ENCODE measurements at places on chromosomes 13 and 19.
A peak's percentile ranks its signal among the peaks of the same experiment; 100 is the strongest.

DNA sequence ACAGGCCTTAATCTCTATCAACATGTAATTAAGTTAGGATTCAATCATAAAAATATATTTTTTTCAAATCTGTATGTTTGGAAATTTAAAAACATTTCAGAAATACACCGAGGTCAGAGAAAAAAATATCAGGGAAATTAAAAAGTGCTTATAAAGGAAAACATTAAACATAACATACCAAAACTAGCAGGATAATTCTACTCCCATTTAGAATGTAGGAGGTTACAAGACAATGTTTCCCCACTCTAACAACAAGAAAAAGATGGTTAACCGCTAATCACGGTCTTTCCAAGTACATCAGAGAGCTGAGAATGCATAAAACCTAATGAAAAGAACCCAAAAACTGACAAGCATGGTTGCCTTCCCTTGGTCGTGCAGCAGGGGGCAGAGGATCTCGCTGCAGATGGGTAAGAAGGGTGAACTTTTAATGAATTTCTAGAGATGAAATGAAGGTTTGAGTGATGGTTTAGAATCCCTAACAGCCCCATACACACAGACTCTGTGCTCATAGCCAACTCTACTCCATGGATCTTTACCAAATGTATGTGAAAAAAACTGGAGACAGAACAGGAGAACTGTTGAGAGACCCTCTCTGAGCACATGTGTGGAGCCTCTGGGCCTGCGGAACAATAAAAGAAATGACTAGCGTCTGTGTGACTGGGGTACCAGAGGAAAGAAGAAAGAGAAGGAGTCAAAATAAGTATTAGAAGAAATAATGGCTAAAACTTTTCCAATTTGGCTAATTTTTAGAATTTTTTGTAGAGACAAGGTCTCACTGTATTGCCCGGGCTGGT is 51.3 kb upstream of the LSM14A start:
- DNase-seq: peak; percentile 18

GRCh38 chr13:52931539-52932431 is 83.3 kb upstream of the PCDH8 start:
- no peak for DNase-seq

DNA sequence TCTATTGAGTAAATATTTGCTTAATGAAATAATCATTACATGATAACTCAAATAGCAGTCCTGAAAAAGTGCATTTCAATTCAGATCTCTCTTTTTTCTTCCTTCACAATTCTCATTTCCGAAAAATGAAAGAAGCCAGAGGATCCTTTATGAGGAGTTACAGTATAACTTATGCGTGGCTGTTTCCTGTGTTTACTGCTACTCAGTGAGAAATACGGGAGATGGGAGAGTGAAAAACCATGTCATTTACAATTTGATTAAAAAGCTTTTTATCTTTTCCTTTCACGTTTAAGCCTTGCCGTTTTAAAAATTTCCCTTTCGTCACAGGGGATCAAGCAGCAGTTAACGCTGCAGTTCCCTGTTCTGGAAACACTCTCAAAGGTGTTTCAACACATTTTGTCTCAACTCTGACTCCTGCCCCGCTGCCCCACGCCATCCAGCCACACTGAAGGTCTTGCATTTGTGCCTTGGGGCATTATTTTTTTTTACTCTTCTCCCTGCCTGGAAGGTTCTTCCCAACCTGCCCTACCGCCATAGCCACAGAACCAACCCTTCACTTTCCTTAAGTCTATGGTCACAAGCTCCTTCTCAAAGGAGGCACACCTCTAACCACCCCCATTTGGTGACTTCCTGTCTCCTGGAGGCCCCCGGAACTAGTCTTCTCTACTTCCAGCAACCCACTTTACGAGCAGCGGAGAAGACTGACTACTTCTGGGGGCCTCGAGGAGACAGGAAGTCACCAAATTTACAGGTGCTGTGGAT is 17.0 kb downstream of the KL start:
- peak; percentile 35 for DNase-seq

GRCh38 chr13:27638521-27638920 is 16.8 kb downstream of the POLR1D start:
- DNase-seq: no peak

- DNase-seq: no peak
These were observed 304.9 kb downstream of the TDRD3 start for GRCh38 chr13:60701895-60702294.

- no peak for DNase-seq
These were observed 7.5 kb downstream of the FRY start for GRCh38 chr13:32039056-32039455.

DNA sequence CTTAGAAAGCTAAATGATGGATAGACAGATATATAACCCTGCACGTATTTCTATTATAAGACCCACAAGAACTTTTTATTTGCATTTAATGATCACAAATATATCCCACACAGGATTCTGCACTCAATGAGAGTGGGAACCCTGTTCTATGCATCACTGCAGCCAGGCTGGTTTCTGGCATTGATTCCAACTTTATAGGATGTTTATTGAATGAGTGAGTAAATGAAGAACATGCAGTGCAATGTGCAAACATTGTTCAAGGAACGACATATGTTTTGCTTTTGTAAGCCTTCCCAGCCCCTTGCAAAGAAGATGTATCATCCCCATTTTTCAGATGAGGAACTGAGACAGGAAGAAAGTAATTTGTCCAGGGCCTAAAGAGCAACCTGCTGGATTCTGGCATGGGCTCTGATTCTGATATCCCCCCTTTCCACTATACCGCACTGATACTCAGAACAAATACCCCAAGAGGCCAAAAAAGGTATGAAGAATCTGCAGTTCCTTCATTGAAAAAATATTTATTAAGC is 246.3 kb downstream of the LACC1 start:
- no peak for DNase-seq

DNA sequence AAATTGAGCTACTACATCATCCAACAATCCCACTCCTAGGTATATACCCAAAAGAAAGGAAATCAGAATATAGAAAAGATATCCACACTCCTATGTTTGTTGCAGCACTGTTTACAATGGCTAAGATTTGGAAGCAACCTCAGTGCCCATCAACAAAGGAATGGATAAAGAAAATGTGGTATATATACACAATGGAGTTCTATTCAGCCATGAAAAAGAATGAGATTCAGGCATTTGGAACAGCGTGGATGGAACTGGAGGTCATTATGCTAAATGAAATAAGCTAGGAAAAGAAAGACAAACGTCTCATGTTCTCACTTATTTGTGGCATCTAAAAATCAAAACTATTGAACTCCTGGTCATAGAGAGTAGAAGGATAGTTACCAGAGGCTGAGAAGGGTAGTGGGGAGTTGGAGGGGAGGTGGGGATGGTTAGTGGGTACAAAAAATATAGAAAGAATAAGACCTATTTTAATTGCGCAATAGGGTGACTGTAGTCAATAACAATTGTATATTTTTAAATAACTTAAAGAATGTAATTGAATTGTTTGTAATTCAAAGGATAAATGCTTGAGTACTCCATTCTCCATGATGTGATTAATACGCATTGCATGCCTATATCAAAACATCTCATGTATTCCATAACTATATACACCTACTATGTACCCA is 27.0 kb upstream of the HNRNPA1L2 start:
- no peak for DNase-seq

- DNase-seq: no peak
These were observed 12.2 kb upstream of the BCAM start for GRCh38 chr19:44796701-44797115.

GRCh38 chr19:44792281-44792680 is 14.6 kb downstream of the CBLC start:
- DNase-seq: no peak

All from T-helper 2 cell (primary cell).